ENCODE measurements at places on chromosomes 2 and 18.

GRCh38 chr18:14098428-14098827 lies 33.8 kb downstream of the ZNF519 start:
- DNase-seq, result no peak

- DNase-seq, result no peak
These were observed 28.7 kb downstream of the CNTNAP5 start for GRCh38 chr2:124053796-124054195.

DNA sequence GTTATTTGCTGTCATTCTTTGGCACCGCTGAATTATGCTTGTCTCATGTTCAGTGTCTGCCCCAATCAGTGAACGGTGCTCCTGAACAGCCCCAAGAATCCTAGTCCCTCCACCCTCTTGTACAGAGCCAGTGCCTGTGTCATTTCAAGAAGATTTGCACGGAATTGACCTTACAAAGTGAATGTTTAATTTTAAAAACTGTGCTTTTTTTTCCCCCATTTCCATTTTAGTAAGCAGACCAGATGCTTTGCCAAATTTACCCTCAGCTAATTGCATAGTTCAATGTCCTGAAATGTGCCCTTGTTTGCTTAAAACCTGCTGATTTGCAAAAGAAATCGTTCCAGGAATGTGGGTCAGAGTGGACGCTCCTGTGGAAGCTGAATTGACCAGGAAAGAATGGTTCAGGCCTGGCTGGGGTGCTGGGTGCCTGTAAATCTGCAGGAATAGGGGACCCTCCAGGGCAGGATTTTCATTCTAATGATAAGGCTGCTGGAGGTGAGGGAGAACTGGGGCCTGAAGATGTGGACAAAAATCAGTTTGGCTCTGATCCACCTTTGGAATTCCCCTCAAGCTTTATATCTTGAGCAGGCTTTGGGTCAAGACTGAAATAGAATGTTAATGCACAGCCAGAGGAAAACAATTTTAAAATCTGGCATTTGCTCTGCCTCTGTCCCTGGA lies 20.1 kb downstream of the TMEM17 start:
- DNase-seq, result no peak

DNA sequence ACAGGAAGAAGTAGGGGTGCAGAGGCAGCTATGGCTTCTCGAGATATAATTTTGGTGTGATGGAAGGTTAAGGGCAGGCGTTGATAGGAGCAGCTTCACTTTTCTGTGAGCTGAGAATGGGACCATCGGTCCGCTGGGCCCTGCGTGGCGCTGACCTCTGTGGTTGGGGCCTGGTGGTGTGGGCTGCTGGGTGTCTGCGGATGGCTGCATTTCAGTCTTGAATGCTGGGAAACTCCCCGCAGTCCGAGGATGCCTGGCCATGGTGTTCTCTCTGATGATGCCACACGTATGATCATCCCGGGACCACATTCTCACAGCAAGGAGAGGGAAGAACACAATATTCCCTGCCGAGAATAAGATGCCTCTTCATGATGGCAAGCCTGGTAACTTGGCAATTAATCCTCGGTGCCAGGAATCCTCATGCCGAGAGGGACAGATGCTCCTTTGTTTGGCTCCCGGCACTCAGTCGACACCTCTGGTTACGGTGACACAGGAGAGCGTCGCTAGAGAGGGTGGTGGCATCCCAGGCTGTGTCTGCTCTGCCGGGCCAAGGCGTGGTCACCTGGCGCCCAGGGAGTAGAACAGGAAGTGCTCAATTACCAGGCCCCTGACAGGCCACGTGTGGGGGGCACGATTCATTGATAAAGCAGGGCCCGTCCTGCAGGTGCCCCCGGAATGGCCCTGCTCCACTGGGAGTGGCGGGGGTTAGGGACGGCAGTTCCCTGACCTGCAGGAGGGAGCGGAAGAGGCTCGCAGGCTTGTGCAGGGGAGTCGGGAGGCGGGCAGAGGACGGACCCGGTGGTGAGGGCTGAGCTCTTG lies 119.4 kb upstream of the CTDP1 start:
- DNase-seq, result no peak

DNA sequence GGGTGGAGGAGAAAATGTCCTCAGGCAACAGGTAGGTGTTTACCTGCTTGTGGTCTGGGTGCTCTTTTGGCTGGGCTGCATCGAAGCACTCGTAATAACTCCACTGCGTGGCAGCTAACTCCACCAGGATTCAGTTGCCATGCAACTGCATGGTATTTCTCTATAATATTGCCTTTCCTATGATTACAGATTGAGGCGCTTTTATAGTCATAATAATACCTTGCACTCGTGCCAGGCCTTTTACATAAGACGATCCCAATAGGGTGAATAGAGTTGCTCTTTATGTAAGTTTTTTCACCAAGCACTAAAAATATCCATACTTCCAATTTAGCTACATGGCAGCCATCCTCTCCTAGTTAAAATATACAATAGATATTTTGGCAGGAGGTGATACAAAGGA lies 19.7 kb upstream of the NYAP2 start:
- DNase-seq, result no peak

- DNase-seq, result no peak
These were observed 480.4 kb downstream of the TGIF1 start for GRCh38 chr18:3930126-3931012.

- no peak for DNase-seq
These were observed 236.8 kb upstream of the ATP5MC3 start for GRCh38 chr2:175418224-175418835.

- DNase-seq, result no peak
These were observed 114.0 kb upstream of the DDX18 start for GRCh38 chr2:117700471-117700870.

DNA sequence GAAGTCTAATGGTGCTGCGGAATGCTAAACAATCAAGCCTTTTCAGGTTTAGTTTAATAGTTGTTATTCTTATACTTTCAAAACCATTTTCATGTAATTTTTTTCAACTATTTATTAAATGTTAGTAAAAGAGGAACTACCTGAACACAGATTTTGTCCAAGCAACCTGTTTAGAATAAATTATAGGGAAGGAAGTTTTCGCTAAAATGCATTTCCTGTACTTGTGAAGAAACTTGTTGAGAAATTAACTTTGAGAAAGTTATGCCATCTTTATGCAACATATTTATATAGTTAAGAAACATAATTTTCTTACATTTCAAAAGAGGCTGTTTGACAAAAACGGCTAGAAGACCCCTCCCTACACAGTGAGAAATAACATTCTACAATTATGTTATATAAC lies 16.6 kb downstream of the MAP4K4 start:
- DNase-seq, result no peak

DNA sequence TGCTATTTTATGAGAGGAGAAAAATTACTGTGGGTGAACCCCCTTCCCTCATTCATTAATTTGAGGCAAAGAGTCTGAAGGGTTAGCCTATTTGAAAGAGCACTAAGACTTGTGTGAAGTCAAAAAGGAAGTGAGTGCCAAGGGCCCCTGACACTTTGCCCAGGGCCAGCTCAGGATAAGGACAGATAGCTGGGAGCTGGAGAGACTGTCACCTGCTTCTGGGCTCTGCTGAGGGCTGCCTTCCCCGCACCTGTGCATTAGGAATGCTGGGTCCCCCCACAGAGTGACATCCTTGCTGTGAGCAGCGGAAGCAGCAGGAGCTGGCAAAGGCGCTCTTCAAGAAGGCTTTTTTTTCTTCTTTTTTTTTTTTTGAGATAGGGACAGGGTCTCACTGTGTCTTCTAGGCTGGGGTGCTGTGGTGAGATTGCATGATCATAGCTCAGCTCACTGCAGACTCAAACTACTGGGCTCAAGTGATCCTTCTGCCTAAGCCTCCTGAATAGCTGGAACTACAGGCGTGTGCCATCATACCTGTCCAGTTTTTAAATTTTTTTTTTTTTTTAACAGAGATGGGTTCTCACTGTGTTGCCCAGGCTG lies 148.3 kb downstream of the AQP4 start:
- no peak for DNase-seq

DNA sequence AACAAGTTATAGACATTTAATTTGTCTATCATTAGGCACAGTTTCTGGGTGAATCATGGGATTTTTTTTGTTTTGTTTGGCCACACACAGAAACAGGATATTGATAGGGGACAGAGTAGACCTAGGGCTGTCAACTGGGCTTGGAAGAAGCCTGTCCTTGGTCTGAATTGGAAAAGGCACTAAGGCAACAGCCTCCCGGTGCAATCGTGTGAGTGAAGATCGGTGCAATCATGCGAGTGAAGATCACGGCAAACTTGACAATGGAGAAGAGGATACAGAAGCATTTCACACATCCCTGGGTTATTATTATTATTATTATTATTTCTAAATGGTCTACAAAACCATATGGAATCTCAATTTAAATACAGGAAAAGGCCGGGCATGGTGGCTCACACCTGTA lies 94.5 kb downstream of the ACKR3 start:
- no peak for DNase-seq

- no peak for DNase-seq
These were observed 269.4 kb upstream of the LRRTM1 start for GRCh38 chr2:80573950-80574349.

DNA sequence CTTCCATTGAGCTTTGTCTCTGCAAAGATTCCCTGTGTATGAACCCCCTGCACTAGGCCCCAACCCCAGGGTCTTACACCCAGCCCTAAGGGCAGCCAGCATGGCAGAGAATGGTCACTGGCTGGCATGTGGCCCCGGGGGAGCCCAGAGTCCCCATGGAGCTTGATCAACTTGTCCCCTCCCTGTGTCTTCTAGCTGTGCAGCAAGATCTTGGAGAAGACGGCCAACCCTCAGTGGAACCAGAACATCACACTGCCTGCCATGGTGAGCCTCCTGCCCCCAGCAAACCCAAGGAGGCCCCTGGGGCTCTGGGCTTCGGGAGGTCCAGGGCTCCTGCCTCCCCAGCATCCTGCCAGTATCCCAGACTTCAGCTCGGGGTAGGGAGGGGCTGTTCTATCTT lies 81.5 kb downstream of the DYSF start:
- no peak for DNase-seq

GRCh38 chr2:176188774-176189680 lies 559 bp downstream of the HOXD1 start:
- DNase-seq, result no peak

GRCh38 chr18:26555804-26556553 lies 7.6 kb upstream of the KCTD1 start:
- DNase-seq, result no peak

DNA sequence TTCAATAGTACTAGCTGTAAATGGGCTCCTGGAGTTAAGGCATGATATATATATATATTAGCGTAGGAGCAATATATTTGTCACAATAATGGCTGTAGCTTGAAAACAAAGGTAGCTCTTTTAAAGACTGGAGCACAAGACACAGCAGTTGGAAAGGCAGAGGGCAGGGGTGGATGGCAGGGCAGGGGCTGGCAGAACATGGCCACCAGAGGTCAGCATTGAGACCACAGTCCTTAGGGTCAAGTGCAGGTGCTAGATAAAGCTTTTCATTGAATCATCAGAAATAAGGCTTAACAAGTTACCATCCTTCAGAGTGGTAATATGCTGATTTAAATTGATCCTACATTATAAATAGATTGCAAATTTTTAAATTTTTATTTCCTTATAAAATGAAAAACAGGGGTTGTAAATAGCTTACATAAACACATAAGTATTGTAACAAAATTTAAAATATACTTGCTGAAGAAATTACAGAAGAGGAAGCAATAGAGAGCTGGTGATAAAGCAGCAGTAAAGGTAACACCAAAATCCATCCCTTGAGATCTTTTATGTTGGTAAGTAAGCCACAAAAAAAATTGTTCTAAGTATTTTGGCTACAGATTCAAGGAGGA lies 161.2 kb upstream of the PIEZO2 start:
- peak; percentile 48 for DNase-seq

DNA sequence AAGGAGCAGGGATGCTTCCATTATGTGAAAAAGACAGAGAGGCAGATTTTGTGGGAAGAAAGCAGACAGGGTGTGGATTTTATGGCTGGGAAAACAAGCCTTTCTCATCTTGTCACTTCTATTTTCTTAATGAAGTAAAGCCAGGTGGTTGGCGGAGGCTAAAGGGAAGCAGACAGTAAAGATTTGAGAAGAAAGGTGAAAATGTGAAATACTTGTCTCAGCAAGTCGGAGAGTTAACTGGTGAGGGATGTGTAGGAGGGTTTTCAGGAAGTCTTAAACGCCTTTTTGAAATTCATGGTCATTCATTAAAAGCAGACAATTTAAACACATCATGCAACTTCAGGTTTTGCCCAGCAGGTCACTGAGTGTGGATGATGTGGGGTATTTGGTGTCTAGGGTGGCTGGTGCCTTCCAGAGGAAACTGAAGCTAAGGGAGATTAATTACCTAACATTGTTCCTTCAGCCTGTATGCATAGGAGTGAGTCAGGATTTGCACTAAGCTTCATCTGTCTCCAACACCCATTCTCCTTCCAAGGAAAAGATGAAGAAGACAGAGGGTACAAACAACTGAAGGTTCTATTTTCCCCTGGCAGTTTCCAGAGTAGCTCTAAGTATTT lies 20.7 kb downstream of the SLC14A2 start:
- no peak for DNase-seq

- DNase-seq, result no peak
These were observed 405.9 kb downstream of the XIRP2 start for GRCh38 chr2:167293943-167294775.

GRCh38 chr2:202278036-202278760 lies 12.6 kb downstream of the NOP58 start:
- DNase-seq, result peak; percentile 69

DNA sequence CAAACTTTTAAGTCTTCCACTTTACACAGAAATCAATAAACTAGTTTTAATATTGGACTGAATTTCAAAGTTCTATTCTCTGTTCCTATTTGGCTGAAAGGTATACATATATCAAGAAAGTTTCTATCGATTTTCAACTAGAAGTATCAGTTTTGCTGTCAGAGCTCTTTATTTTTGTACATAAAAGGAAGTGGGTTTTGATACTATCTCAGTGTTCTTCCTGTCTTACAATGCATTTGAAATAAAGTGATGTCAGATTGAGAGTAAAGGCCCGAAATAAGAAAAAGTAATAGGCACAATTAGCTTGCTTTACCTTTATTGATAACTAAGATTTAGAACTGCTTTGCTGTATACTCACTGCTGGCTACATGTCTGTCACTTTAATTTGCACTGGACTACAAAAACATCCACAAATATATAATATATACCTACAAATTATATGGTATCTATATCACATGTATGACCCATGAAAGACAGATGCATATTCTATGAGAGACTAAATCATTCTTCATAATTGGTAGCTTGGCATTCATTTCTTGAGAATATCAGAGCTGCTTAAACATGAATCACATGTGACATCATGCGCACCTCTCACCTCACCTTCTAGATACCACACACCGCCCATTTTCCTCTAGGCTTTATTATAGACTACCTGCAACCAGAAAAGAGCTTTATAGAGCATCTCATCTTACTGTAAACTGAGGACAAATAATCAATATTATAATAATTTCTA lies 83.6 kb downstream of the ASXL2 start:
- DNase-seq, result no peak

GRCh38 chr2:128543646-128544045 lies 225.0 kb upstream of the HS6ST1 start:
- DNase-seq, result no peak

- no peak for DNase-seq
These were observed 104.7 kb downstream of the TNS1 start for GRCh38 chr2:217897816-217898806.

DNA sequence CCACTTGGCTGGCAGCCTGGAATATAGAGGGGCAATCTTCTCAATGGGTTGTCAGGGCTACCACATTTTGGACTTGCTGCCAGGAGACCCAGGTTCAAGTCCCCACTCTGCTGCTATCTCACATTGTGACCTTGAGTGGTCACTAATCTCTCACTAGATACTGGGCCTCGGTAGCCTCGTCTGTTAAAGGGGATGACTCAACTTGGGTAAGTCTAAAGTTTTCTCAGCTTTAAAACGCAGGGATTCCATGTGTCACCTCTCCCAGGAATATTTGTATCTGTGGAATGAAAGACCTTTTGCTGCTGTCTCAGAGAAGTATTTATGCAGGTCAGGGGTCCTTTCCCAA lies 86.3 kb downstream of the SEMA4F start:
- no peak for DNase-seq

GRCh38 chr2:160425434-160426151 lies 68.0 kb downstream of the RBMS1 start:
- no peak for DNase-seq
